ENCODE measurements at places on chromosomes 4 and X.

DNA sequence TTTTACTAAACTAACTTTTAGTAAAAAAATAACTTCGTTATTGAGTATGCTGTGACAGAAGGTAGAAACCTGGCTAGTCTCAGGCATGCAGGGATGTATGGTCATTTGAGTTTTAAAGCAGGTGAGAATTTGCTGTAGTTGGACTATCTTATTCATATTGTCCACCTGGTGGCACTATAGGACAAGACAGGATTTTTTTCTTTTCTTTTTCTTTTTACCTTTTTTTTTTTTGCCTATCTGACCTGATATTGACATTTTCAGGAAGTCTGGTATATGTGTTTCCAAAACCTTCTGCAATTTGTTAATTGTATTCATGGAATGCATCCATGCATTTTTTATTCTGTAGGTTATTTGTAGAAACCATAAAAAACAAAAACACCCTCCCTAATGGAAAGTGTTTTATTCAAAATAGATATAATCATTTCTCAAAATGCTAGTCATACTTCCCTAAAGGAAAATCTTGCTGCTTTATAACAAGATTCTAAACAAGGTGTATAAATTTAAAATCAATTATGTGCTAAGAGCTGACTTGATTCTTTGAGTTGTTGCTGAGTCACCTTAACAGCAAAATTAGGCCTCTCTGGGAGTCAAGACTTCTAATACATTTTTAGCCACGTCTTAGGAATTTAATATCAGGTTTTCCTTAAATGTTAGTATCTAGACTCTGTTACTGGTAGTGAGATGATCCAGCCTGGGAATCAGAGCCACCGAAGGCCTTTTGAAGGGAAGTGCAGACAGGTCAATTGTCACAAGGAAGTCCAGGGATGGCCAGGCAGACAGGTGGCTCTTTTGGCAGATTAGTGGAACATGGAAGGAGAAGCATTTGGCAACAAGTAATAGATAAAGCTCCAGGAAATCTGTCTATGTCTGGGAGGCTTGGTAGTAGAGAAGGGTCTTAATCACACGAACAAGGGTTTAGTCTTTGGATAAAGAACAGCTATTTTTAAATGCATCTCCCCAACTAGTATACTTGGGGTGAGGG, 201.3 kb upstream of the GNPDA2 start:
- no peak for DNase-seq

DNA sequence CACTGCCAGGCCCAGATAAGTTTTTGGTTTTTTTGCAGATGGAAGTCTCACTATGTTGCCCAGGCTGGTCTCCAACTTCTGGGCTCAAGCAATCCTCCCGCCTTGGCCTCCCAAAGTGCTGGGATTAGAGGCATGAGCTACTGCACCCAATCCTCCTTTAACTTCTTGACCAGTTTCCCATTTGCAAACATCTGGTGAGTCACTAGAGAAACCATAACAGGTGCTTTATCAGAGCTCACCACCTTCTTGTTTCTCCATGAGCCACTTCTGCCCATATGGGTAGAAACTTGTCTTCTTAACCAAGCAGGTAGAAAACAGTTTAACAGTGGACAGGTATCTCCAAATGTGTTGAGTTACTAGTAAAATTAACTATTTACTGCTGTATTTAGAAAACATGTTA, 128.4 kb upstream of the AP1S2 start:
- DNase-seq, result no peak

- peak; percentile 21 for DNase-seq
Observed at GRCh38 chr4:83110223-83110945, 4.1 kb downstream of the PLAC8 start.

DNA sequence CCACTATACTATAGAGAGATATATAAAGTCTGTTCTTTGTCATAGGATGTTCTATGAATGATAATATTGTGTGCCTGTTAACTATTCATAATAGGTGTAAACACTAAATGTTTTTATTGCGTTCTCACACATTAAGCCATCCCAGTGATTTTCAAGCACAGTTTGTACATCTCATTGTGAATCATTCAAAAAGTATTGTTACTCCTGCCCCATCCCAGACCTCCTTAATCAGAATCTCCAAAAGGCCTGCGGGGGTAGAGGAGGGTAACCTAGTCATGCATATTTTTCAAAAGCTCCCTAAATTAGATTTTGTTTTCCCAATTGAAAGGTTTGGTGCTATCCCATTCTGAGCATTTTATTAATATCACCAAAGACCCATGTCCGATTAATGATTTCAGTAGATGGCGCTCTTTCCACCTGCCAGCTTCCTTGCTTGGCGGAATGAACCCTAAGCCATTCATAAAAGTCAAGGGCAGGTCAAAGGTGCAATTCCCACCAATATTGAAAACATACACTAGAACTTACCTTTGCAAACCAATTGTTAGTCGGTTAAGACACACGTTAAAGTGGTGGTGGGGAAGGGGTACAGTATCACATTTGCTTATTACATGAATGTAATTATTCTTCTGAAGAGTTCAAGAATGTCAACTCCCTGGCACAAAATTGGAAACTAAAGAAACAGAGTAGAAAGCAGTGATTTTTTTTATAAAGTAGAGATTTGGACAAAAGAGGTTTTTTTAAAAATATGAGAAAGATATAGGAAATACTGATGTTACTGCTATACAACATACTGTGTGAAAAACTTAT, 5.8 kb upstream of the TET2 start:
- no peak for DNase-seq

DNA sequence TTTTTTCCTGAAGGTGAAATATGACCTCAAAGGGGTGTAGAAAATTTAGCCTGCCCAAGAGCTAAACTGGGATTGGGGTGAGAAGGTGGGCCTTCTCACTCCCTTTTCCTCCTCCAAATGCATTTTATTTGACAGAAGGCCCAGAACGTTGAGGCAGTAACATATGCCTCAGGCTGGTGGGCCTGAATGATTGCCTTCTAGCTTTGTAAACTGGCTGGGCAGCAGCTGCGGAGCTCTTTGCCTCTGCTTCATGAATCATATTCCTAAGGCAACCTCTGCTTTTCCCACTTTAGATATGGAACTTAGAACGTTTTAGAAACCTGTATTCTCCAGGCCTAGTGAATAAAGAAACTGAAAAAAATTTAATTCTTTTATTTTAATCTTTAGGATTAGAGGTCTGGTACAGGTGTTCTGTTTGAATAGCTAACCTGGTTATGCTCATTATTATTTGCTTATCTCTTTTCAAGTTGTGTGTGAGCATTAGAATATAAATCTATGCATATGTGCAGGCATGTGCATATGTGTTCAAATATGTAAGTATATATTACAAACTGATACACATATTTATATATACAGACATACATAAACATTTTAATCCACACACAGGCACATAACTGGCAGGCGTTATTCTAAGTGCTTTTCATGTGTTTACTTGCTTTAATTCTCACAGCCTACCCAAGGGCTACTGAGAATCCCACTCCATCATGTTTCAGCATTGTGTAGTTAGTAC, 11.5 kb downstream of the PRDM8 start:
- DNase-seq, result no peak

GRCh38 chr4:88320780-88321373, 36.5 kb upstream of the PPM1K start:
- DNase-seq, result no peak

DNA sequence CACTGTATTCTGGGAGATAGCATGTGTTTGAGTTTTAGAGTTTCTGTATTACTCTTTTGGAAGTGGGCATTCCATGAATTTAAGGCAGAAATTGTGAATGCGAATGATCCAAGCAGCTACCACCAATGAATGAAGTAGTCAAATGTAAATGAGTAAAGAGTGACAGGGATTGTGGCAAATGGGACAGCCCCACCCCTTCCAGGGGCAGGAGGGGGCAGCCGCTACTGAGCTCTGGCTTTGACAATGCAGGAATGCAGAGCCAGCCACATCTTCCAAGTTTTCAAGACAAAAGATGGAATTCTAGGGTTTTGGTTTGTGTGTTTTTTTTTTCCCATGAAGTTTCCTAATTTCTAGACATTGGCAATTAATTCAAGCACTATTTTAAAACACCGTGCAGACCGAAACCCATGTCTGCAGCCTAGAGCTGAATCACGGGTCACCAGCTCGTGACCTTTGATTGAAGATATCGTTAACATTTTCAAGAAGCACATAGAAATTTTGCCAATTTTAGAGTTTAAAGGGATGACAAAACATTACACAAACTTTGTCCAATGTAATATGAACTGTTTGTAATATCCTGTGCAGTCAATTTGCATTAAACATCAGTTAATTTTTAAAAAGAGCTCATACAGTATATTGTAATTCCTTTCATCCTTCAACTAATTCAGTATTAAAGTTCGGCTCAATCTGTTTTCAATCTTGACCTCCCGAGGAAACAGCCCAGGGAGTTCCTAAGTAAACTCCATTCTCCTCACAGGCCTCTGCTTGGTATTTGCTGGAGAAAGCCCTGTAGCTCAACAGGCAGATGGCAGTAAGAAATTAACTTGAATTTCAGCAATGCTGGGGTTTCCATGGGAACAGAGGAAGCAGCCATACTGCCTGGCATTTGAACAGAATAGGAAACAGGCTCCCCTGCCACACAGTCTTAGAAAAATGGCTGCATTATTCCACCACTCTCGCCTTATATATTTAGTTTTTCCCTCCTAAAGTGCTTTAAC, 83.4 kb downstream of the UCHL1 start:
- DNase-seq, result no peak

- no peak for DNase-seq
Observed at GRCh38 chr4:83771113-83771705, 235.3 kb downstream of the GPAT3 start.

Data from cortex of kidney (tissue), 1 donor.